ENCODE measurements at places on chromosomes 7 and 10.

DNA sequence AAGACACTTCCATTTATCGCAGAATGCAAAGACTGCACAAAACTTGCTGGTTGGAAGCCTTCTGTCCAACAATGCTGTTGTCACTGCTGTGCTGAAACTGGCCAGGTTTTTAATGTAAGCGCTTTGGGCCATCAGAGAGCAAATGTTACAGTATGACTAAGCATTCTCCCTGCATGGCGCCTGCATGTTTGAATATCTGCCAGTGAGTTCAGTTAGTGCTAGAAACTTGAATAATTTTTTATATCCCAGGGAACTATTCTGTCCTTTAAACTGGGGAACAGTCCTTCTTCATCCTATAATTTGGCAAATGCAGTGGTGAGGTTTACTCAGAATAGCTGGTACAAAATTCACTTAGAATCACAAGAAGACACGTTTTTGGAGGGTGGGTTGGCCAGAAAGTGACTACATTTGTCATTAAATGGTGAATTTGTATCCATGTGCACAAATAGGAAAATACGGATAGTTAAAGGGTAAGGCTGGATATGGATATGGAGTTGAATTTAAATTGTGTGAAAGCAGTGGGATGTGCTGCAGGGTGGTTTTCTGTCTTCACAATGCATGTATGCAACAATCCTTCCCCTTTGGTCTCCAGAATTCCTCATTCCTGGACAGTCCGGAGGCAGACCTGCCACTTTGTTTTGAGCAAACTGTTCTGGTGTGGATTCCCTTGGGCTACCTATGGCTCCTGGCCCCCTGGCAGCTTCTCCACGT, 1.7 kb downstream of the ABCC2 start:
- DNase-seq: peak; percentile 88

GRCh38 chr7:133675510-133676218, 422.8 kb downstream of the EXOC4 start:
- no peak for DNase-seq

DNA sequence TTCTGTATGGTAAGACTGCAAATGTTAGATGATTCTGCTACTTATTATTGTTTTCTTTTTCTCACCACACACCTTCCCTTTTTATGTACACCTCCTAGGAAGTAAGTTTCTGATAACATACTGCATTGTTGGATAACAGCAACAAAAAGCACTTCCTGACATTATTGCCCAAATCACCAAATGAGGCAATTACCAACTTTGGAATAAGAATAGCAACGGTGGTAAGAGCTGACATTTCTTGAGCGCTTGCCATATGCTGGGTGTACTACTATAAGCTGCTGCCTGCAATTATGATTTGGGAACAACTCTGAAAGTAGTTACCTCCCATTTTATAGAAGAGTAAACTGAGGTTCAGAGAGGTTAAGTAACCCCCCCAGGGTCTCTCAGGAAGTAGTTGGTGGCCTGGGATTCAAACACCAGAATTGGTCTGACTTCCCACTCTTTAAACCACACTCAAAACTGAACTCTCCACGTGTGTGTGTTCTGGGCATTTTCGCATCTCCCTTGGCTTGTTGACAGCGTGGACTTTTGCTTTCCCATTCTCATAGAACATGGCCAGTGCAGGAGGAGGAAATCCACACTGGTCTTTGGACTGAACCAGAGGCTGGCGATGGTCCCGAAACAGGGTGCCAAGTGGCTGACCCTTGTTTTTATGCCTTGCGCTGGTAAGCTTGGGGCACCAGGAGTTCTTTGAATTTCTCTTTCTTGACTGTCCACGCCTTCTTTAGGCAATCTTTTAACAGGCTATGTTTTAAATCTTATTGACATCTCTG, 71.4 kb downstream of the TCF7L2 start:
- no peak for DNase-seq

GRCh38 chr7:65907501-65908198, 34.8 kb downstream of the VKORC1L1 start:
- no peak for DNase-seq

- no peak for DNase-seq
Observed at GRCh38 chr7:118140468-118140867, 43.5 kb upstream of the LSM8 start.

- DNase-seq: no peak
Observed at GRCh38 chr10:28190196-28190595, 112.7 kb downstream of the MPP7 start.

DNA sequence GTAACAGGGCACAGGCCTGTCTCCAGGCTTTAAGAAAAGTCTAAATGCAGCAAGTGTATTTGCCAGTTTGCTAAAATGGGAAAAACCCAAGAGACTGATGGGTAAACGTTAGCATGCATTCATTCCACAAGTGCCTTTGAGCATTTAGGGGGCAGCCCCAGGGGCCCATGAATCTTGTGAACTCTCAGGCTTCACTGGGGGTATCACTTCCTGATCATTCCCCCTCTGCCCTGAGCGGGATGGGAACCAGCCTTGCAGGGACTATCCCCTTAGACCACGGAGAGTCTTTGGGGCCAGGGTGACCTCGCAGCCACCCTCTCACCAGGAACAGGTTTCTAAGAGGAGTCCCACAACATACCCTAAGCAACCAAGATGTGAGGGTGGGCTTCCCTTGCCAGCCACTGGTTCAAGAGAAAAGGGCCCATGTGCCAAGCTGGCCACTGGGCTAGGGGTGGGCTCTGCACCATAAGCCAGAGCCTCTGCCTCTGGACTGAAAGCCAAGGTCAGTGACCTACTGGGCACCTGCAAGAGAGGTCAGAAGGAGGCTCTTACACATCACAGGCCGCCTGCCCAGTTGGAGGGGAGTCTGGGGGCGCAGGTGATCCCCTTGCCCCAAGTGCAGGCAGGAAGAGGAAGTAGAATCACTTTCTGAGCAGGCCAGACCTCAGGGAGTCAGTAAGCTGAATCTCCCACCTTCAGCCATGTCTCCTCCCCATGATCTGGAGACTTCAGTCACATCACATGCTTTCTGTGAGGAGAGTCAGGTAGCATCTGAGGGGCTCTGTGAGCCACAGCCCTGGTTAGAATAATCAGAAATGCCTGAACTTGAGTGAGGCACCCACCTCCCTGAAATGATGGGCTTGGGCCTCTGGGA, 75.0 kb downstream of the C10orf105 start:
- DNase-seq: no peak

DNA sequence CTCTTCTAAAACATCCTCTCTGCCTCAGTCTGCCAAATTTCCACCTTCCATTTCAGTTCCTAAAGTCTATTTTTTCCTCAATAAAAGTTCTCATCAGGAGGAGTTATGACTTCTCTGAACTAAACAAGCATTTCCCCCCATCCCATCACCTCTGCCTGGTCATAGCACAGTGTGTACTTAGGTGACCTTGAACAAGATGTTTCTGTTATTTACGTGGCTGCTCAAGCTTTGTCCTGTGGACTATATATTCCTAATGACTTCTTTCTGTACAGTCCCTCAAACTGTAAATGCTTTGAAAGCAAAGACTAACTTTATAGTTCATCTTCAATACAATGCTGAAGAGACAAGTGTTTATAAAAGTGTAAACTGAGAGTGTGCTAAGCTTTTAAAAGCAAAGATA, 166.9 kb downstream of the CPEB3 start:
- no peak for DNase-seq

Data from M059J (cell line).